ENCODE measurements at places on chromosomes 5 and 9. TPM values are rescaled to one million over a fixed set of nuclear protein-coding genes. Genes with fewer than 3 reads are reported as not detected.

GRHPR gene
- 135 TPM for total RNA-seq

NLN gene
- total RNA-seq = 8.8 TPM

GTF2H2C gene
- 15.6 TPM for total RNA-seq

POLK gene
- total RNA-seq = 35.0 TPM

UNC13B gene
- 30.7 TPM for total RNA-seq

- DNase-seq = no peak
These were observed 36.8 kb upstream of the SSBP2 start for GRCh38 chr5:81787474-81788242.

DNA sequence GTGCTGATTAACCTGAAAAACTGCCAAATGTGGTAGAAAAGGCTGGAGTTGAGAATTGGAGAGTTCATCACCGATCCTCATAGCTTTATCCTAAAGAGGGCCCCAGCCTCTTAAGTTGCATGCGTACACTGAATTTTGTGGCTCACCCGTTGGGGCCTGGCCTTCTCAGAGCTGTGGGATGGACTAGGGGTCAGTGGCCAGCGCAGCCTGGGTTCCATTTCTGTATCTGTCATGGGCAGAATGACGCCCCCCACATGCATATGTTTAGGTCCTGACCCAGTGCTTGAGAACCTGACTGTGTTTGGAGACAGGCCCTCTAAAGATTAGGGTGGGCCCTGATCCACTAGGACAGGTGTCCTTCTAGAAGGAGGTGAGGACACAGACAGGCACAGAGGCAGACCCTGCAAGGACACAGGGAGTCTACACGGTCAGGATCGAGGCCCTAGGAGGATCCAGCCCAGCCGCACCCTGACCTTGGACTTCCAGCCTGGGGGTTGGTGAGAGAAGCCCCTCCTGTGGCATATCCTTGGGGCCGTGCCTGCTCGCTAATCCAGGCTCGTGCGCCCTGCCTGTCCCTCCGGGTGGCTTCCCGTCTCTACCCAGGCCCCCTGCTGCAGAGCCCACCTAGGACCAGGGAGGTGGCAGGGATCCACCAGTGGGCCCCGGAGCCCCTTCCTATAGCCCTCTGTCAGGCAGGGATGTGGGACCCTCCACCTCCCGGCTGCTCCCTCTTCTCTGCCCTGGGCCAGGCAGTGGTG, 32.2 kb downstream of the NDUFS6 start:
- no peak for DNase-seq

DNA sequence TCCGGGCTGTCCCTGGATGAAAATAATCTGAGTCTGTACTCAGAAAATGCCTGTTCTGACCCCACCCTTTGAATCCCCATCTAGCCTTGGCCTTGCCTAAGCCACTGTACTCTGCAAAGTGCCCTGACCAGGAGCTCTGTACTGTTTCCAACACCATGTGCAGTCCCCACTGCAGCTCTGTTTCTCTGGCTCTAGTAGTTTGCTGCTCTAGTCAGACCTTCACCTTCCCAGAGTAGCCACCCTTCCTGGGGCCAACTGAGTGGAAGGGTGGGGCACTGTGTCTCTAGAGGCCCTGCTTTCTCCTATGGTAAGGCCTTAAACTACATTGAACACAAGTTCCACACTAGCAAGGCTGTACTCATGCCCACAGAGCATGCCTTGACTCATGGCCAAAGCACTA, 31.9 kb downstream of the P4HA2 start:
- DNase-seq = peak; percentile 60

DNA sequence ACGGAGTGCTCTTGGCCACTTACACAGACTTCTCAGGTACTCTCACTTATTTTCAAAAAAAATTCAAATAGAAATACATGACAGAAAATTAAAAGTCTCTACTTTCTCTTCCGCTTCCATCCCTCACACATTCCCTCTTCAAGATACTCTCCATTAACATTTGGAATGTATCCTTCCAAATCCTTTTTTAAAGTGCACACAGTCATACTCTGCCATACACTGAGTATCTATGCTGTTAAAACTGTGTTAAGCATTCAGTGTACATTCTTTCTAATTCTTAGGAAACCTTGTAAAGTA, 15.5 kb downstream of the GOLPH3 start:
- no peak for DNase-seq

GRCh38 chr5:138536215-138536614, 6.8 kb downstream of the ETF1 start:
- no peak for DNase-seq

- DNase-seq = no peak
These were observed 327.1 kb upstream of the NUDT12 start for GRCh38 chr5:103889500-103890209.

DNA sequence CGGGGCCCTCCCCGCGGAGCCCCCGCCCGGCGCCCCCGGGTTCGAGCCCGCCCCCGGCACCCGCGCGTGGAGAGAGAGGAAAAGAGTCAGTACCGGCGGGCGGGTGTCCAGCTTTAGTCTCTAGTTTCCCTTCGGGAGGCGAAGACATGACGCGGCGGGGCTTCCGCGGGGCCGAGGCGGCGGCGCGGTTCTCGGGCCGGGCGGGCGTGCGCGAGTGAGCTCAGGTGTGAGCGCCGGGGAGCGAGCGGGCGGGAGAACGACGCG, 181 bp downstream of the DAP start:
- DNase-seq = no peak

- DNase-seq = peak; percentile 37
These were observed 245.7 kb upstream of the IRX2 start for GRCh38 chr5:2997179-2997578.

DNA sequence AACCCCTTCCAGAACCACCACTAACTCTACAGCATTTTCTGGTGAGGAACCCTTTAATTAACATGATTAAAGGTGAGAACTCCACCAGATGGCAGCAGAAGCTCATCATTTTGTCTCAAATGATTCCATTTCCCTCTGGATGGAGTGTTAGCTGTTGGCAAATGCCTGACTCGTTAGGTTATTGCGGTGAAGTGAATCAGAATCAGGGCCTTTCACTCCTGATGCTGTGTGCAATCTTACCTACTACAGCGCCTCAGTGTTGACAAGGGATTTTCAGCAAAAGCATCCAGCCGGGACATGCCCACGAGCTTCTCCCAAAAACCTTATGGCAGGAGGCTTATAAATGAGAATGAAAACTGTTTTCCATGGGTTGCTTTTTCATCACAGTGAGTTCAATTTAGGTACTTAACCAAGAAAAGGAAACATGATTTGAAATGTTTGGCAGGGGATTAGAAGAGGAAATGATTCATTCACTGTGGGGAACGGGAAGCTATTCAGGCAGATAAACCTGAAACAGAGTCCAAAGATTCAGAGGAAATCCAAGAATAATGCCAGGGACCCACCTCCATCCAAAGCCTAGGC, 48.0 kb upstream of the CAST start:
- peak; percentile 92 for DNase-seq

- no peak for DNase-seq
These were observed 82.7 kb downstream of the ITGA1 start for GRCh38 chr5:52870448-52870847.

- no peak for DNase-seq
These were observed 305.0 kb upstream of the IRX4 start for GRCh38 chr5:2187687-2188086.
